ENCODE measurements at places on chromosomes 12 and 14.
A peak's percentile ranks its signal among the peaks of the same experiment; 100 is the strongest.

DNA sequence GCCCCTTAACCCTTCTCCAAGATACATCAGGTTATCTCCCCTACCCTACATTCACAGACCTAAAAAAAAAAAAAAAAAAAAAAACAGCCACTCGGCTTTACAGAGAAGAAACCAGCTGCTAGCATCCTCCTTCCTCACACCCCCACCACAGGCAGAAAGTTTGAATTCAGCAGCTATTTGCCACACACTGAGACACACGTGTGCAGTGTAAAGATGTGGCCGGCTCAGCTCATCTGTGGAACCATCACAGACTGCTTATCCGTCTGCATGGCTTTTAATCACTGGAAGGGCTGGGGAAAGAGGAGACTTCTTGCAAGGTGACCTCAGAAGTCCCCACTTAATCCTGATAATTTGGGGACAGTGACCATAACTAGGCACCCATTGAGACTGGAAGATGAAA, 50.0 kb downstream of the VWF start:
- H3K27ac ChIP-seq: no peak overlapping the region
- no peaks in the 10 kb centered on the region for H3K4me1 ChIP-seq
- no peak for DNase-seq

- no peak overlapping the region for H3K27ac ChIP-seq
- H3K27me3 ChIP-seq: no peaks in the 10 kb centered on the region
- no peak overlapping the region for H3K4me3 ChIP-seq
- no peaks in the 10 kb centered on the region for H3K36me3 ChIP-seq
- H3K4me1 ChIP-seq: peaks cover 5% of the 10 kb centered on the region
Measured at GRCh38 chr14:95388699-95389098, 69.0 kb upstream of the CLMN start.

GRCh38 chr12:131831635-131832041, 3.4 kb downstream of the MMP17 start:
- H3K27me3 ChIP-seq: no peaks in the 10 kb centered on the region
- H3K27ac ChIP-seq: peak overlapping the region; percentile 69
- DNase-seq: no peak
- H3K4me1 ChIP-seq: peaks cover 22% of the 10 kb centered on the region
- no peaks in the 10 kb centered on the region for H3K36me3 ChIP-seq

DNA sequence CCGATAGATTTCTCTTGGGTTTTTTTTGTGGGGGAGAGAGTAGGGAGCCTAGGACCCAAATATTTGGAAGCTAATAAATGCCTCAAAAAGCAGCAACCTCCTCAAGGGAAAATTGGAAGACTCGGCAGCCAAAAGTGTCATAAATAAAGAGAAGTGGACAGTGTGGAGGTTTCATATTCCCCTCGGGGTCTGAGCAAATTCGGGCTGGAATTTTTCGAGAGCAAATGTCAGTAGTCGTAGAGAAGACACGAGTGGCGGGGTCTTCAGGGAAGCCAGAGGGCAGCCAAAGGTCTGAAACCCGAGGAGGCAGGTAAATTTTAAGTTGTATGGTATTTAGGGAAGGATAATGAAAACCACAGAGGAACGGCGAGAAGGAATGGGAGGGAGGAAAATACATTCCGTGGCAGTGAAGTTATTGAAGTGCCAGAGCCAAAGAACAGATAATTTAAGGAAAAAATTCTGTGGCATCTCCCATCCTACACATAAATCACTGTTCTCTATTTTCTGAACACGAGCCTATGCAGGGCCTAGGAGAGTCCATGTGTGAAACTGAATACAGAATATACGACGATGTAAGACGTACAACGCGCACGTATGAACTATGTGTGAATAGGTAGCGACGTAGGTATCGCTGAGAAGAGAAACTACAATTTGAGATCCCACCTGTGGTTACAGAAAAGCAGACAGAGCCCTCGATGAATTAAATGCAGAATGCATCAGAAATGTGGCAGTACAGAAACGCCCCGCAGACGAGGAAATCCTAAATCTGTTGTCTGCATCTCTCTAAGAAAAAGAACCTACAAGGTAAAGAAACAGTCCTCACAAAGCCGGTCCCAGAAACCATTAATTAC, 12.9 kb downstream of the BCL11B start:
- no peaks in the 10 kb centered on the region for H3K27me3 ChIP-seq
- H3K27ac ChIP-seq: no peak overlapping the region
- no peaks in the 10 kb centered on the region for H3K4me1 ChIP-seq

DNA sequence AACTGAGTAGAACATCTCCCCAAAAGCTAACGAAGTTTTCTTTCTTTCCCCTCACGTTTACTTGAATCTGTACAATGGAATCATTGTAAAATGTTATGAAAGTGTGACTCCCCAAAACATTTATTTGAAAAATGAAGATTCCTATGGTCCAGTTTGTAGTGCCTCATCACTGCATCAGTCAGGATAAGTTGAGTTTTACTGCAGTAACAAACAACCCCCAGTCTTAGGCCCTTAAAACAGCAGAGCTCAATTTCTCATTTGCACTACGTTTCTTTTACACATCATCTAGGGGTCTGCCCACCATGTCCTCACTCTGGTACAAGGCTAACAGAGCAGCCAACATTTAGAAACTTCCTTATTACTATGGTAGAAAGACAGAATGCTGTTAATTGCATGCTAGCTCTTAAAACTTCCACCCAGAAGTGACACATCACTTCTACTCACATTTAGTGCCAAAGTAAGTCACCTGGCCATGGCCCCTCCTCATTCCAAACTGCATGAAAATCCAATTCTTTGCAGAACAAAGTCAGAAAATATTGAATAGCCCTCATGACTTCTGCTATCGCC, 546.4 kb downstream of the MED13L start:
- no peaks in the 10 kb centered on the region for H3K4me1 ChIP-seq
- DNase-seq: no peak
- no peak overlapping the region for H3K4me3 ChIP-seq
- H3K27me3 ChIP-seq: no peaks in the 10 kb centered on the region
- H3K27ac ChIP-seq: no peak overlapping the region

GRCh38 chr12:65634061-65634460, 190.2 kb upstream of the HMGA2 start:
- no peaks in the 10 kb centered on the region for H3K27me3 ChIP-seq
- no peak overlapping the region for H3K4me3 ChIP-seq
- H3K27ac ChIP-seq: no peak overlapping the region
- H3K36me3 ChIP-seq: no peaks in the 10 kb centered on the region

- H3K27me3 ChIP-seq: no peaks in the 10 kb centered on the region
- H3K36me3 ChIP-seq: no peaks in the 10 kb centered on the region
- no peak overlapping the region for H3K4me3 ChIP-seq
- DNase-seq: no peak
Measured at GRCh38 chr14:81326451-81326850, 73.7 kb downstream of the STON2 start.

DNA sequence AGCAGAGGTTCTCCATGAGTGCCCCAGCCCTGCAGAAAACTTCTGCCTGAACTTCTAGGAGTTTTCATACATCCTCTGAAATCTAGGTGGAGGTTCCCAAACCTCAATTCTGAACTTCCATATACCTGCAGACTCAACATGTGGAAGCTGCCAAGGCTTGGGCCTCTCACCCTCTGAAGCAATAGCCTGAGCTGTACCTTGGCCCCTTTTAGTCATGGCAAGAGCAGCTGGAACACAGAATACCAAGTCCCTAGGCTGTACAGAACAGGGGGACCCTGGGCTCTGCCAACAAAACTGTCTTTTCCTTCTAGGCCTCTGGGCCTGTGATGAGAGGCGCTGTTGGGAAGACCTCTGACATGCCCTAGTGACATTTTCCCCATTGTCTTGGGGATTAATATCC, 494.3 kb upstream of the FOXG1 start:
- no peaks in the 10 kb centered on the region for H3K27me3 ChIP-seq
- H3K27ac ChIP-seq: no peak overlapping the region
- no peaks in the 10 kb centered on the region for H3K4me1 ChIP-seq
- H3K36me3 ChIP-seq: no peaks in the 10 kb centered on the region
- DNase-seq: no peak

DNA sequence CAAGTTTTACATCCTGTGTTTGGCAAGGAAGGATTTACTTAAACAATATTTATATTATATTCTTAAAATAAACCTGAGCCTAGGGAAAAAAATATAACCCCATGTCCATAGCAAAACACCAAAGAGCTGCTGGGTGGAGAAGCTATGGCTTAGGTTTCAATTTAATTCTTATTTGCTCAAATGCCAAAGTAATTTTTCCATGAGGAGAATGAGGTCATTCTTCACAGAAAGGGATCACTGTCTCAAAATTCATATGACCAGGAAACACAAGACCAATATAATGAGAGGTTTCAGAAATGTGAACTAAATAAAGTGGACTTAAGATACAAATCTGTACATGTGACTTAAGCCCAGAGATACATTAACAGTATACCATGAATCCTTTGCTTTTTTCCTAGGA, 195.0 kb downstream of the PHLDA1 start:
- no peak overlapping the region for H3K27ac ChIP-seq
- no peaks in the 10 kb centered on the region for H3K36me3 ChIP-seq
- no peaks in the 10 kb centered on the region for H3K27me3 ChIP-seq
- no peak overlapping the region for H3K4me3 ChIP-seq
- no peak for DNase-seq
- no peaks in the 10 kb centered on the region for H3K4me1 ChIP-seq

All from testis (tissue), 5 donors.